ENCODE measurements at places on chromosomes 4 and X.

GRCh38 chr4:67365661-67366245 is 179.6 kb downstream of the CENPC start:
- DNase-seq, result no peak

DNA sequence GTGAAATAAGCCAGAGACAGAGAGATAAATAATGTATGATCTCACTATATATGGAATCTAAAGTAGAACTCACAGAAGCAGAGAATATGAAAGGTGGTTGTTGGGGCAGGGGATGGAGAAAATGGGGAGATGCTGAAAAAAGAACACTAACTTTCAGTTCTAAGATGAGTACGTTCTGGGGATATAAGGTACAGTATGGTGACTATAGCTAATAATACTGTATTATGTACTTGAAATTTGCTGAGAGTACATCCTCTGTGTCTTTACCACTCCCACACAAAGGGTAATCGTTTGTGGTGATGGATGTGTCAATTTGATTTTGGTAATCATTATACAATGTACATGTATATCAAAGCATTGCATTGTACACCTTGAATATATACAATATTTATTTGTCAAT is 6.6 kb downstream of the FBXL5 start:
- DNase-seq, result no peak

GRCh38 chr4:77990456-77990855 is 66.7 kb upstream of the FRAS1 start:
- DNase-seq, result no peak

DNA sequence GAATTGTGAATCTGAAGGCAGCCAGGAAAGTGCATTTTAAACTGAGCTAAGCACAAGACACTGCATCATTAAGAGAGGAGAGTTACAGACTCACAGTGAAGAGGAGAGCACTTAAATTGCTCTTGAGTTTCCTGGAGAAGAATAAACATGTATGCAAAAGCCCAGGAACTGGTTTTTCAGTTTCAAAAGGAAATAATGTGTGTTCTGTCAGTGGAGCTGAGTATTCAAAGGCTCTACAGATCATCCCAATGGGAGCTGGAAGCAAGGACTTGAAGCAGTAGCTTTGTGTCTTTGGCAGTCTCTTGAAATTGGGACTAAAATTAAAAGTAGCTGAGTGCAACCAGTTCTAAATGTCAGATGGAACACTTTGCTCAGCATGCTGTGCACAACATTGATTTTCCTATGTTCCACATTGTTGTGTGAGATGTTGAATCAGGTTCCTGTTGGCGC is 147.5 kb upstream of the ANK2 start:
- no peak for DNase-seq
